ENCODE measurements at places on chromosomes 2 and 18.
A peak's percentile ranks its signal among the peaks of the same experiment; 100 is the strongest.

DNA sequence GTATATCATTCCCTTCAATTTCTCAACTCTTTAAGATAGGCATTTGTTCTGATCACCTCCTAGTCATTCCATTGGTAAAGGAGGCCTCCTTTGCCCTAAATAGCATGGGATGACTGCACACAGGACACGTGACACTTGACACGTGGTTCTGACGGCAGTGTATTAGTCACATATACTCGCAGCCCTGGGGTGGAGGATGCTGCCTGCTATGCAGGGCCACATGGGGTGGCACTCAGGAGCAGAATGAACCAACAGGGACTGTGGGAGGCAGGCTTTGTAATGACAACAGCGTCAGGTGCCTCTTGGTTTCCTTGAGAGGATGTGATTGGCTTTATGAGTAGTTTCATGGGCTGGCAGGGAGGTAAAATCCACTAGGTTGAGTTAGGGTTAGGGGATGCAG is 9.3 kb upstream of the KCNS3 start:
- DNase-seq = no peak

GRCh38 chr2:64787019-64787365 is 133.3 kb upstream of the SERTAD2 start:
- no peak for DNase-seq

GRCh38 chr2:174597345-174598047 is at the start of gene WIPF1:
Gene WIPF1, minus strand, starts transcription at chr2:174597804. Its CDS starts 12,231 bp downstream, at chr2:174585573.
- no peak for DNase-seq

GRCh38 chr2:189876271-189876670 is 92.0 kb downstream of the PMS1 start:
- DNase-seq = no peak

- DNase-seq = no peak
These were observed 21.5 kb upstream of the KCNK3 start for GRCh38 chr2:26670931-26671460.

GRCh38 chr18:27855486-27855885 is 321.4 kb downstream of the CDH2 start:
- no peak for DNase-seq

DNA sequence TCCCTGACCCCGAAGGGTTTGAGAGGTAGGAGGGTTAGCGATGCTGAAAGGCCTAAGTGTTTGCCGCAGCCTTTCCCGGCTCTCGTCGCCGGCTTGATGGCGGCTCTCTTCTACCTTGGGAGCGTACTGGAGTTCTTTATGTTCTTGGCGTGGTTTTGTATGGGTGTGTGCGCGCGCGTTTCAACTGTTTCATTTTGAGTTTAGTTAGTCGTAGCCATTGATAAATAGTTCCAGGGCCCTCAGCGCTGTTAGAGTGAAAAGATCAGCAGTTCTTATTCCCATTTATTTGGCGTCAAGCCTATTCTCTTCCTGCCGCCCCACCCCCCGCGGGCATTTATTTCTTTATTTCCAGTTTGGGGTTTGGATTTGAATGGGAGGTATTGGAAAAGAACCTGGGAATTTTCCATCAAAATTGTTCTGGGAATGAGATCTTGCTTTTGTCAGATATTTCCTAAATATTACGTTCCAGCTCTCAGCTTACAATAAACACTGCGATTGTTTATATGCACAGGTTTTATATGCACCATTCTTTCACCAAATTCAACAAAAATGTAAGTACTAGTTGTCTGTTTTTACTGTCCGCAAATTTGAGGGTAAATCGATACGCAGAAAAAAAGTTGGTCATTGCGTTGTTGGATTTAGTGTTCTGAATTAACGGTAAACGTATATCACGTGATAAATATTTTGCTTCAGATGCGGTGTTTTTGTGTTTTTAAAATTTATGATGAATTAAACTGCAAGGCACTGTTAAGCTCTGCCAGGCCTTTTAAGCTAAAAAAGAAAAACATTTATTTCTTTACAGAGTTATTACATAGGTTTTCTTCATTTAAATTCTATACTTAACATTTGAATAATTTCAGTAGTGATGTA is 954 bp downstream of the CCNT2 start:
- DNase-seq = no peak

DNA sequence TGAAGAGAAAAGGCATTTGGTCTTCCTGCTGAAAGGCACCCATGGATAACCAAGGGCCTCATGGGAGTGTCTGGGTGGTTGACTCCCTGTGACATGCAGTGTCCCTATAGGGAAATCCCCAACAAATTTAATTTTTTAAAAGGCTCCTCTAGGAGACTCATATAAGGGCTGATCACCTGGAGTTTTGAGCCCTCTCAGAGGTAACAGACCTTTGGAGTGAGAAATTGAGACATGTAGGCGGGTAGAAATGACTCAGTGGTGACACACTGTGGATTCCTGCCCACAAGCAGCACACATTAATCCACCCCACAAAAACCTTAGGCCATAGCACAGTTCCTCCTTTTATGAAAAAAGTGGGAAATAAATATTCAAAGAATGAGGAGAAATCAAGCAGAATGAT is 557.0 kb upstream of the CNTNAP5 start:
- DNase-seq = no peak

DNA sequence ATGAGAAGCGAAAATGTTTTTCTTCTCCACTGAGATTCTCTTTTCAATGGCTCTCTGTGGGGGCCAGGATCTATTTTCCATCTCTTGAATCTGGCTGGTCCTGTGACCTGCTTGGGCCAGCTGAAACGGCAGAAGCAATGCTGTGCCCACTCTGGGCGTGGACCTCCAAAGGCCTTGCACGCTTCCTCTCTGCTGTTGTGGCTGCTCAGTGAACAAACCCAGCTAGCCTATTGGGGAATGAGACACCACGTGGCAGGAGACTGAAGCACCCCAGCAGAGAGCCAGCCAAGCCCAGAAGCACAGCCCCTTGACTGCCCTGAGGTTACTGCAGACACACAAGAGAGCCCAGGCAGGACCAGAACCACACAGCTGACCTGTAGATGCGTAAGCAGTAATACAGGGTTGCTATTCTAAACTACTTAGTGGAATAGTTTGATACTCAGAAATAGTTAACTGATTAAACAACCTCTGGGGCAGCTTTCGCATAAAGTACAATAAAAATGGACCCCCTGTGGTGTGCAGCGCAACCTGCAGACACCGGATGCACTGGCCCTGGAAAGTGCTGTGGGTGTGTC is 221.7 kb upstream of the SH3BP4 start:
- DNase-seq = no peak

- DNase-seq = no peak
These were observed 501 bp downstream of the LPIN1 start for GRCh38 chr2:11746807-11747459.

DNA sequence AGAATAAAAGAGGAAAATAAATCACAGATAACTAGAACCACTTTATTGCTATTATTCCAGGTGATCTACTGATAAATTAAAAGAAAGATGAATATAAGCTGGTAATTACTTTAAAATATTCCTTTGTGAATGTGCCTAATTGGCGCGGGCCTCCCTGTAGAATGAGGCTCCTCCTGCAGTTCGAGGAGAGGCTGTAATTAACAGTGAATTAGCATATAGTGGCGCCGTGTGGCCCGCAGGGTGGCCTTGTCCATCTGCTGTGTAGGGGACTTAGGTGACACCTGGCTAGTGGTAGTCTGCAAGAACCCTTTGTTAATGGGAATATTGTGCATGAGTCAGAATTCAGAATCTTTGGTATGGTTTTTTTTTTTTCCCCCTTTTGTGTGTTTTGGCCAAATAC is 119.8 kb downstream of the AGAP1 start:
- no peak for DNase-seq

GRCh38 chr2:63977904-63978303 is 41.3 kb downstream of the VPS54 start:
- no peak for DNase-seq

GRCh38 chr2:176755537-176756135 is 457.0 kb upstream of the HNRNPA3 start:
- no peak for DNase-seq

GRCh38 chr2:231334179-231334930 is 61.2 kb upstream of the B3GNT7 start:
- DNase-seq = no peak

DNA sequence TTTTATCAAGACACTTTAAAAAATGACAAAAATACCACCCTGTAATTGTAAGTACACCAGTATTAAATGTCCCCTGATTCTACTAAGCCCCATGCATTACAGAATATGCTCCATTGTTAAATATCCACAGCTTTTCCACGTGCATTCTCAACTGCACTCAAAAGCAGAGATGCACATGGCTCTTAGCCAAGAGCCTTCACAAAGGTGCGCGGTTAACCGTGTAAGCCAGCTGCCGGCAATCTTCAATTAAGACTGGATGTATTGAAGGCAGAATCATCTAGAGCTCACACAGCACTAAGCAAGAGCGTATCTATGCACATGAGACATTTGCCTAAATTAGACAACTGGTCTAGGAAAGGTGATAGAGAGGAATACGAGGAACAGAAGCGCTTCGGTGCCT is 278.3 kb downstream of the NAPG start:
- DNase-seq = no peak

- no peak for DNase-seq
These were observed 833 bp downstream of the AFG3L2 start for GRCh38 chr18:12376034-12376753.

GRCh38 chr2:206396211-206396610 is 47.1 kb upstream of the ADAM23 start:
- no peak for DNase-seq

DNA sequence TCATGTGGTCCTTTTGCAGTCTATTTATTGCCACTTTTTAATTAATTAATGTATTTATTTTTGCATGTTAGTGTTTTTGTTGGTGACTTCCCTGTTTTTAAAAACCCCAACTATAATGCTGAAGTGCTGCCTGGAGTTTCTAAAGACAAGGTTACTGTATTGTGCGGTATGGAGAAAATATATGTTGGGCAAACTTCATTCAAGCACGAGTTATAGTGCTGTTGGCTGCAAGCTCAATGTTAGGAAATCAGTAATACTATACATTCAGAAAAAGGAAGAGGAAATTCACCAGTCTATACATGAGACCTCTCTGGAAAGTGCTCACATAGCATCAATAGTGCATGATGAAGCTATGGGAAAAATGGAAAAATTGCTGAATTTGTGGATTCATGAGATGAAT is 15.4 kb upstream of the RBMS1 start:
- no peak for DNase-seq

- no peak for DNase-seq
These were observed 13.8 kb upstream of the ZNF236 start for GRCh38 chr18:76808561-76808960.

DNA sequence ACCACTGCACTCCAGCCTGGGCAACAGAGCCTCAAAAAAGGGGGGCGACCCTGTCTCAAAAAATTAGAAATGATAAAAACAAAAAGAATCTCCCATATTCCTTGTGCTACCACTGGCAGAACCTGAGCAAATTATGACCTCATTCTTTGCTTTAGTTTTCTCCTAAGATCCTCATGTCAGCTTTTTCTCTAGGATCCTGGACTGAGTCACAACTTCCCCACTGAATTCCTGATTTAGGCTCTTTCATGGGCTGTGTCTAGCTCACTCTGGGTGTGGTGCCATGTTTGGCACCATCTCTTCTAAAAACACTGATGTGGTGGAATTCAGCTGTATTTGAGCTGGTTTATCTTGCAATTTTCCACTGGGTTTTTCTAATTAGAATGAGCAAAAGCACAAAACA is 37.1 kb downstream of the EXOC6B start:
- DNase-seq = no peak

DNA sequence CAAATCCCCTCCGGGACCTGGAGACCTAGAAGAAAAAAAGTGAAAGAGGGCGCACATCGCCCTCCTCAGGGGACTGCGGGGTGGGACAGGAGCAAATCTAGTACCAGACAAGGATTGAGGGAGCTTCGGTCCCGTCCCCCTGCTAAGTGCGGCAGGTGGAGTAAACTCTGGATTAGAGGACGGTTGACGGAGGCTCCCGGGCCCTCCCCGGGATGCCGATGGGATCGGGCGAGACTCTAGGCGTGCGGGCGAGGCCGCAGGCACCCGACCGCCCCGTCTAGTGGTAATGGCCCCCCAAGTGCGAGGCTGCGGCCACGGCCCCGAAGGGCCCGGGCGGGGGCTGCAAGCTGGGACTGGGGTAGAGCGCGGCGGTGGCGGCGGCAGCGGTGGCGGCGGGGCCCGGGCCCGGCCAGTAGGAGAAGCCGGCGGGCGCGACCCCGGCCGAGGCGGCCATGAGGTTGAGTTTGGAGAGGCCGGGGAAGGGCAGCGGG is 3.5 kb downstream of the FEV start:
- no peak for DNase-seq

DNA sequence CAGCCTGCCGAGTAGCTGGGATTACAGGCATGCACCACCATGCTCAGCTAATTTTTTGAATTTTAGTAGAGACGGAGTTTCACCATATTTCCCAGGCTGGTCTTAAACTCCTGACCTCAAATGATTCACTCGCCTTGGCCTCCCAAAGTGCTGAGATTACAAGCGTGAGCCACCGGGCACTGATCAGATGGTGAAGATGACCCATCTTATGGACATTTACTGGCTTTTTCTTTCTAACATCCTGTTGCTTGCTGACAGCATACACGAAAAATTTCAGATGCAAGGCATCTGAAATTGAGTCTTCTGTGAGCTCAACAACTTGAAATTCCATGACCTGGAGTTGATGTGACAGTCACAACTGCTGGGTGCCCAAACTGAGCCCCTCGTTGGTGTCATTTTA is 859.5 kb upstream of the CNTNAP5 start:
- no peak for DNase-seq

GRCh38 chr2:71712158-71712818 is 258.9 kb downstream of the DYSF start:
- no peak for DNase-seq

- no peak for DNase-seq
These were observed 18.8 kb upstream of the FN1 start for GRCh38 chr2:215454519-215455246.

- DNase-seq = no peak
These were observed 214.5 kb downstream of the IRS1 start for GRCh38 chr2:226585130-226585561.

DNA sequence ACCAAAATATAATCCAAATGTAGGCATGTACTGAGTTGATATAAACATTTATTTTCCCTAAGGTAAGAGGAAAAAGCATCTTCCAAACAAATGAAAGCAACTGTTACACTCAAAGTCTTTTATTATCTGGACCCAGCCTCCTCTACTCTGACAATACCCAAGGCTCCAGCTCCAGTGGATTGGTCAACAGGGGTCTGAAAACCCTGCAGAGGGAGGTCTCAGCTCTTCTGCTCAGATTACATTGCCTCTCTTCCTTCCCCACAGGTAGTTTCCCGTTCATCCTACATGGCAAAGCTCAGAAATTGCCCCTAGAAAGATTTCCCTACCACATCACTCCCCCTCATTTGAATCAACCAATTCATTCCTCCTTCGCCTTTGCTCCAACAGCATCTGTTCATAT is 457.0 kb downstream of the METTL4 start:
- no peak for DNase-seq

- no peak for DNase-seq
These were observed 81.3 kb downstream of the TGFA start for GRCh38 chr2:70472221-70472890.

GRCh38 chr18:79901665-79902064 is 49.8 kb downstream of the SLC66A2 start:
- peak; percentile 3 for DNase-seq

GRCh38 chr18:79543861-79544385 is 135.7 kb upstream of the CTDP1 start:
- DNase-seq = no peak

GRCh38 chr2:46632349-46632748 is 153.0 kb downstream of the TMEM247 start:
- no peak for DNase-seq

GRCh38 chr2:12035956-12036639 is 289.7 kb downstream of the LPIN1 start:
- DNase-seq = no peak
